ENCODE measurements at places on chromosomes 6 and 20.
A peak's percentile ranks its signal among the peaks of the same experiment; 100 is the strongest.

DNA sequence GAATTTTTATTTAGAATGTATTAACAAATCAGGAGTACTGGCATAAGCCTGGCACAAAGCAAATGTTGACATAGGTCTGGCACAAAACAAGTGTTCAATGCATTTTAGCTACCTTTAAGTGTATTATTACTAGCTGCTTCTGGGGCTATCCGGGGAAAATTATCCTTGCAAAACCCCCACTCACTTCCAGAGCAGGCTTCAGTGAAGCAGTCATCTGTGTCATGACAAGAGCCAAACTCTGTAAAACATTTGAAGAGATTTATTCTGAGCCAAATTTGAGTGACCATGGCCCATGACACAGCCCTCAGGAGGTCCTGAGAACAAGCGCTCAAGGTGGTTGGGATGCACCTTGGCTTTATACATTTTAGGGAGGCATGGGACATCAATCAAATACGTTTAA, 6.4 kb upstream of the TRIM38 start:
- no peak for DNase-seq

DNA sequence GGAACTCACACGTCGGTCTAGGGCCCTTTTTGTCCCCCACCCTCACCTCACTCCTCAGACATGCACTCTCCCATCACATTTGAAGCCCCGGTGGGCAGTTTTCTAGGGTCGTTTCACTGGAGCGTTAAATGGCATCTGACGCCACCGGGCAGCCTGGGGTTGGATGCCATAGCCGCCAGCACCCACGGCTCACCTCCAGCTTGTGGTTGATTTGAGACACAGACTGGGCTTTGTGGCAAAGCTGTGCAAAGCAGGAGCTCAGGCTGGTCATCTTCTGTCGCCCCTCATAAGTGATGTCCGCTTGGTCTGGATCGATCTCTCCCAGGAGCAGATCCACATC, 530 bp downstream of the GOPC start:
- DNase-seq = no peak

DNA sequence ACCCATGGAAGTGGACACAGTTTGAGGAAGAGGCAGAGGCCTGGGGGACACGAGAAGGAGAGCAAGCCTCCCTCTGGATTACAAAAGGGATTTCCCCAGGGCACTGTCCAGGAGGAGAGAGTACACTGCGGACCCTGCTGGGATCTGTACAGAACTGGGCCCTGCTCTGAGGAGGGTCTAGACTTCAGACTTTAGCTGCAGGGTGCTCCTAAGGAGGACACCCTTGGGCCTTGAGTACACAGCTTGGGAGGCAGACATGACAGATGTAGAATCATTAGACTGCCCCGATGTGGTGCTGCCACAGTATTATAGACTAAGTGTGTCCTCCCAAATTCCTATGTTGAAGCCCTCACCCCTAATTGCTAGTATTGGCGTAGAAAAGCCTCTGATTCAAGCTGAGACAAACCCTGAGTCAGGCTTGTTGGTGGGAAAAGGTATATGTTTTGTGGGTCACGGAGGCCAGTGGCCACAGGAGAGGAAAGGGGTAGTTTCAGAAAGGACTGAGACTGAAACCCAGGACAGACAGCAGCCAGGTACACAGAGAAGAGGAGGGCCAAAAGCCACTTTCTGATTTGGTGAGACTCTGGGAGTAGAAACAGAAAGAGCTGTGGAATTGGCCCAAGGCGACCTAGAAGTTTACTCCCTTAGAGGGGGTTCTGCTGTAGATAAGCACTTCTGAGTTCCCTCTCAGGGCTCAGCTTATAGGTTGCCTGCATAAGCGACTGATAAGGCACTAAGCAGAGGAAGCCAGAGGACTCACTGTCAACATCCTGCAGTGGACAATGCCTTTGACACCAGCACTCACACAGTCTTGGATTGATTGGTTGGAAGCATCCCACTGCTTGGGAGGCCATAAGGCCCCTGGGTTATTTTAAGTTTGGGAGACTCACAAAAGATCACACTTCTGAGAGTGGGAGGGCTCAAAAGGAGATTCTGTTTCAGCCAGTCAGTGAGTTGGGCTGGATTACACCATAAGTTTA, 16.5 kb upstream of the SH3BGRL2 start:
- DNase-seq = no peak

DNA sequence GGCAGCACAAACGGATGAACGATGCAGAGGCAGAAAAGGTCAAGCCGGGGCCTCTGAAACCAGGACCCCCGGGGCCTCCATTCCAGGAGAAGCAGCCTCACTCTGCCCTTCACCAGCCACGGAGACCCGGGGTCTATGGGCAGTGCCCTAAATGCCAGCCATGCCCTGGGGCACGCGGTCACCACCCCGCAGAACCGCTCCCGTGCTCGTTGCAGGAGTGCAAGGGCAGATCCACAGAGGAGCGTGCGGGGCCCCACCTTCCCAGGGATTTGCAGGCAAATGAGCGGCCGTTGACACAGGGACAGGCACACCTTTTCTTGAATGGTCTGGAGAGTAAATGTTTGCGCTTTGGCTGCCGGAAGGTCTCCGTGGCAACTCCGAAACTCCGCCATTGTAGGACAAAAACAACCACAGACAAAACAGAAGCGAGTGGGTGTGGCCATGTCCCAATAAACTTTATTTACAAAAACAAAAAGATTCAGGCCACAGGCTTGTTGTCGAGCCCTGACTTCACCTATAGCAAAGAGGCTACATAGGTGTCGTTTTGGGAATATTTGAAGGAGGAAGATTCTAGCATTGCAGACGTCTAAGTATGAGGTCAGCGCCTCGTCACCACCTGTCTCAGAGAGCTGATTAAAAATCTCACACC, 163.3 kb downstream of the TAF4 start:
- DNase-seq = no peak

- DNase-seq = no peak
These were observed 24.5 kb downstream of the TENT5A start for GRCh38 chr6:81727876-81728517.

- DNase-seq = no peak
These were observed 48.1 kb upstream of the MYL9 start for GRCh38 chr20:36493051-36493800.

DNA sequence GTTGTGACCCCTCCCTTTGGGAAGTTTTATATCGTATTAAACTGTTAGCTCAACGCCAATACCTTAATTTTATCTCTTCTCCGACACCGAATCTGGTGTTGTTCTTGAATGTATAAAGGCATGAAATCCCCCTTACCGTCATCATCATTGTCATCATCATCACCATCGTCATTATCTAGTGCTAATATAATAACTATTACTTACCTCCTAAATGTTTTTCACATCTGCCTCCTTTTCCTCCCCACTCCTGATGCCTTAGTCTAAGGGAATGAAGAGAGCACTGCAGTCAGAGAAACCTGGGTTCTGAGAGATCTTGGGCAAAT, 677 bp upstream of the ZBTB24 start:
- no peak for DNase-seq

DNA sequence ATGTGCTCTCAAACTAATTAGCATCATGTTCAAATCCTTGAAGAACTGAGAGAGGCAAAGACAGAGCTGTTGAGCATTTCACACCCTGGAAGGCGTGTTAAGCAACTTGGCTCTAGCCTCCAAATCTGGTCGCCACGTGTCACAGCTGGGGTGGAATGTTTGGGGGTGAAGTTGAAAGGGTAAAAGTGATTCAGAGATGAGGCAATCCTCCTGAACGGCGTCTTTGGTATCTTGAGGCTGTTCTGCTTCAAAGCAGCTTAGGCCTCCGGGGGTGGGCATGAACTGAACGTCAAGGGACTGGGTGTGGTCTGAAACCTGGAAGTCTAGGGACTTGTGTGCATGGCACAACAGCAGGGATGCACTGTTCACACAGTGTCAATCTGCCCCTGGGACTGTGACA, 62.3 kb downstream of the TRAM2 start:
- no peak for DNase-seq

DNA sequence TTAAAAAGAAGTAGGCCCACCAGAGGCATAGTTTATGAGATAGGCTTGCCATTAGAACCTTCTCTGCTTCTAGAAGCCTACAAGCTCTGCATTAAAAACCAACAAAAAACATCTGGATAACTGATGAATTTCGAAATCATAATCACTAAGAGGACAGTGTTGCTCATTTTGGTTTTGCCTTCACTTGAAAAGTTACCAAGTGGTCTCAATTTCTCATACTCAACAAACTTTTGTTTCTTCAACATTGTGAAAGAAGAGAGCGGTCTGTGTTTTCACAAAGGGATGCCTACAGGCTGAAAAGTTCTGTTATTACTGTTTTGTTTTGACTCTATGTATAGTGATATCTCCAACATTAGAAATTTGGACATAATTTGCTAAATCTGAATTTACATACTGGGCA, 98.9 kb downstream of the PDSS2 start:
- no peak for DNase-seq

GRCh38 chr6:168956884-168957730, 296.5 kb downstream of the THBS2 start:
- peak; percentile 21 for DNase-seq

DNA sequence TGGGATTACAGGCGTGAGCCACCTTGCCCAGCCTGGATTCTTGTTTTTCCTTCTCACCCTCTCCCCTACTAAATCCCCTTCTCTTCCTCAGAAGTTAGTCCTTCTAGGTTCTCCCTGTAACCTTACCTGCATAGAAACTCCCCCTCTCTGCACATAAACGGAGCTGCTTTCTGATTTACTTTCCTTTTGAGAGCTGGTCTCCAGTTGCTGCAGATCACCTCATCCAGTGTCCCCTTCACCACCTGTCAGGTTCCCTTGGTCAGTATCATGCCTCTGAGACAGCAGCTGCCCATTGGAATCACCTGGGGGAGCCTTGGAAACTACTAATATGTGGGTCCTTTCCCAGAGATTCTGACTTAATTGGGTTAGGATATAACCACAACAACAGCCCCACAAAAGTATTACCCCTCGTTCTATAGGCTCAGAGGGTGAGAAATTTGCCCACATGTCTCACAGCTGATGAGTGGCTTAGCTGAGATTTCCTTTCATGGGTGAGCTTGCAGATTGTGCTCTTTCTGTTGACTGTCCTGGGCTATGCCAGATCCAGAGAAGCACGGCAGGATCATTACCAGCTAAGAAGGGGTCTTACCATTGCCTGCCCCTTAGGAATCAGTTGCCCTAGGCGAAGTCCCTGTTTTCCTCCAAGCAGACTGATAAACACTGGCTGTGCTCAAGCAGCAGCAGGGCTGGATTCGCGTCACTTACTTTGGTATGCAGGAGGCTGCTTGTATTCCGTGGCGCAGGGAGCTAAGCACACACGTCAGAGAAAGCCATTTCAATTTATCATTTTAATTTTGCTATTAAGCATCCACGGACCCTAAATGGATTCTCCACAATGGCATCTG, 51.3 kb downstream of the AKAP12 start:
- DNase-seq = no peak

DNA sequence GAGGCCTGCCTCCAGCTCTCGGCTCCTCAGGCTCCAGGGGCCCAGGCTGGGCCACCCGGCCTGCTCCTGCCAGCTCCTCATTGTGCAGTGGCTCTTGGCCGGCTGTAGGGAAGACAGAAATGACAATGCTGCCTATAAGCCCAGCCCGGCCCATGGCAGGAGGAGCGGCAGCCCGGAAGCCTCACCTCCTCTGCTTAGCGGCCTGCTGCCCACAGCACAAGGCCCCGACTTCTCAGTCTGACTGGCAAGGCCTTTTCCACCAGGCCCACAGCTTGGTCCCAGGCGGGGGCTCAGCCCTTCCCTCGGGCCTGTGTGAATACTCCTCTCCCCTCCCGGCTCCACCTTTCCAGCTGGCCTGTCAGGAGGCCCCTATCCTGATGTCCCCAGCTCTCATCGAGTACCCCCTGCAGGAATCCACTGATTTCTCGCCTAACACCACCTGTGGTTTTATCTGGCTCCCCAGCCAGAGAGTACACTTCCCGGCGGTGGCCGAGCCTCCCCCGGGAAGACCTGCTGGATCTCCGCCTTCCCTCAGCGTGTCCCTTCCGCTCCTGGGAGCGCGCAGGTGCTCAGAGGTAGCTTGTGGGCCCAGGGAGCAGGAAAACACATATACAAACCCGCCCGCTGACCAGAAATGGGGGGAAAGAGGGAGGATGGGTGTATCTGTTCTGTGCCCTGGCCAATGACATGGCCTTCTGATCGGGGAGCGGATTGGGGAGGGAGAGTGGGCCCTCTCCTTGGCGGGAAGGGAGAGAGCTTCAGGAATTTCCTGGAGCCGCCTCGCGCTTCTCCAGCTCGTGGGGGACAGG, 963 bp downstream of the DDRGK1 start:
- no peak for DNase-seq

DNA sequence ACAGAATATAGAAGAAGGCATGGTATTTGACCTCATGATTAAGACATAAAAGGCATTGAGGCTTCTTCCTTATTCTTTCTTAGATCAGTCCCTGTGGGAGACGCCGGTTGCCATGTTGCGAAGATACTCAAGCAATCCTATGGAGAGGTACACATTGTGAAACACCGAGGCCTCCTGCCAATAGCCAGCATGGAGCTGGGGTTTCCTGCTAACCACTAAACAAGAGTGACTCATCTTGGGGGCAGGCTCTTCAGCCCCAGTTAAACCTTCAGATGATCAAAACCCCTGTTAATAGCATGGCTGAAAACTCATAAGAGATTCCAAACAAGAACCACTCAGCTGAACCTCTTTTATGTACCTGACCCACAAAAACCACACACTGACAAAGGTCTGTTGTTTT, 478.8 kb downstream of the CD83 start:
- no peak for DNase-seq

- DNase-seq = no peak
These were observed 161.1 kb upstream of the DTNBP1 start for GRCh38 chr6:15823838-15824414.
